Muscle of arm (tissue), 14 donors: ENCODE measurements at places on chromosomes 3 and 15.

DNA sequence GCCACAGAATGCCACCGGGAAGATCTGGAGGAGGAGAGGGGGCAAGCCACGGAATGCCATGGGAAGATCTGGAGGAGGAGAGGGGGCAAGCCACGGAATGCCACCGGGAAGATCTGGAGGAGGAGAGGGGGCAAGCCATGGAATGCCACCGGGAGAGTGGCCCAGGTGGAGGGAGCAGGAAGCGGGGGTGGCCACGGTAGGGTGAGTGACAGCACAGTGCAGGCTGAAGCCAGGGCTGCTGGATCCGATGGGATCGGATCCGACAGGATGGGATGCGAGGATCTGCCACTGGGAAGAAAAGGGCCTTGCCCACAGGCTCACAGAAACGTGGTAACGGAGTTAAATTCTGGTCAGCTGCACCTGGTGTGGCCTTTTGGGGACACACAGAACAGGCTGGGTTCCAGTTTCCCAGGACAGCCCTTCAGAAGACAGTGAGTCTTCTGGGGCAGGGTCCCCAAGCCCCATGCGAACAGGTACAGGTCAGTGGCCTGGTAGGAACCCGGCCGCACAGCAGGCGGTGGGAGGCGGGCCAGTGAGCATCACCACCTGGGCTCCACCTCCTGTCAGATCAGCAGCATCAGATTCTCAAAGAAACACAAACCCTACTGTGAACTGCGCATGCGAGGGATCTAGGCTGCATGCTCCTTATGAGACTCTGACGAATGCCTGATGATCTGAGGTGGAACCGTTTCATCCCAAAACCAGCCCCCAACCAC is 58.8 kb downstream of the XXYLT1 start:
- no peak for DNase-seq

DNA sequence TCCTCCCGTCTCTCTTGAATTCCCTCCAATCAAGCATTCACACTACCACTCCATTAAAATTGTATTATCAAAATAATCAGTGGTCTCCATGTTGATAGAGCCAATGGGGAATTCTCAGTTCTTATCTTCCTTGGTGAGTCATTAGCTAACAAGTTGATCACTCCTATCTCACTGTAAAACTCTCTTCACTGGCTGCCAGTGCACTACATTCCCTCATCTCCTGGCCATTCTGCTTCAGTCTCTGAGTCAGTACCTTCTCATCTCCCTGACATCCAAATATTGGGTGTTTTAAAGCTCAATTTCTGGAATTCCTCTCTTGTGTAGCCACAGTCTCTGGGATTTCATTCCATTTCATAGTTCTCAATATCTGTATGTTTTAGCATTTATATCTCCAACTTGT is 175.2 kb downstream of the ALDH1A2 start:
- no peak for DNase-seq

- DNase-seq: no peak
These were observed 21.6 kb downstream of the NCBP2 start for GRCh38 chr3:196920733-196921132.

- no peak for DNase-seq
These were observed 403.3 kb upstream of the SGO1 start for GRCh38 chr3:20589275-20589674.

DNA sequence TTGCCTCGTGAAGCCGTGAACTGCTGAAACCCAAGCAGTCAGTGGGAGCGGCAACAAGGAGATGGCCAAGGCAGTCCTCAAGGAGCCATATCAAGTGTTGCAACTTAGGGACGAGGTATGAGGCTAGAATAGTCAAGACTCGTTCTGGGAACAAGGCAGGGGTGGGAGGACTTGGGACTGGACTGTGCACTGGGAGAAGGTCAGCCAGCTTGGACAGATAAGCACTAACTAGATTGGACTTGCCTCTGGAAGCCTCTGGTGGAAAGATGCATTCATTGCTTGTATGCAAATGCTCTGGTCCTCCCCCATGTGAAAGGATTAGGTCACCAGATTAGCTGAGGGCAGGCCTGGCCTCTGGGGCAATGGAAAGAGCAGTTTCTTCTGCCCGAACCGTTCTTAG is 123.3 kb upstream of the CTNNB1 start:
- no peak for DNase-seq

- DNase-seq: no peak
These were observed 28.7 kb downstream of the SENP8 start for GRCh38 chr15:72146934-72147333.

- DNase-seq: no peak
These were observed 32.4 kb upstream of the PRTG start for GRCh38 chr15:55775316-55775715.

DNA sequence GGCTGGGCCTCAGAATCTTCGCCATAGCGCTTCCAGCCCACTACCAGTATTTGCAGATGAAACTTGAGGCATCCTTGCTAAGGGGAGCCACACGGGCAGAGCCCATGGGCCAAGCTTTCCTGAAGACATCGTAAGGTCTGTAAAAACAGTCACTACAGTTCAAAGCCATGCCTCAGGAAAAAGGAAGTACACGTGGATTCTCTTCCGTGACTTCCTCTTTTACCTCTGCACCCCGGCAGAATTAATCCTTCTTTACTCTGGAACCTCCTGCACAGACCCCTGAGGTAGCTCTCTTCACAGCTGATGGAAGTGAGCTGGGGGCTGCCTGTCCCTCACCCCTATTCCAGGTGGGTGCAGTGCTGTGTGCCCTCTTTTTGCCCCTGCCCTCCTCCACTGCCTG is 129.2 kb downstream of the CHDH start:
- DNase-seq: no peak

DNA sequence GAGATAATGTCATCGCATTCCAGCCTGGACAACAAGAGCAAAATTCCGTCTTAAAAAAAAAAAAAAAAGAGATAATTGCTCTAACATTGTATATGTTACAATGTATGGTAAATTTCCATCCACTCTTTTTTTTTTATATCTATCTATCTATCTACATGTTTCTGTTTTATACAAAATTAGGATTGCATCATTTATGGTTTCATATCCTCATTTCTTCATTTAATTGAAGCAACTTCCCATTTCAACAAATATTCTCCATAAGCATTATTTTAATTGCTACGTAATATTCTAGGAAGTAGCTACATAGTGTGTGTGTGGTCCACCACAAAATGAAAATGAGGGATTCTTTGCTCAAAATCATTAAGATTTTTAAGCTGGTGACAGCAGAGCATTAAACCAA is 18.4 kb downstream of the RBP1 start:
- no peak for DNase-seq

- no peak for DNase-seq
These were observed 218.9 kb upstream of the RORA start for GRCh38 chr15:61447981-61448380.

GRCh38 chr15:96702589-96702988 is 372.1 kb downstream of the NR2F2 start:
- no peak for DNase-seq

GRCh38 chr3:89586676-89587075 is 479.3 kb downstream of the EPHA3 start:
- no peak for DNase-seq

- DNase-seq: no peak
These were observed 57.7 kb downstream of the SUMF1 start for GRCh38 chr3:4409415-4409814.

GRCh38 chr3:38047896-38048295 is 8.9 kb downstream of the DLEC1 start:
- no peak for DNase-seq

GRCh38 chr15:80489030-80489594 is 84.9 kb downstream of the ARNT2 start:
- no peak for DNase-seq

GRCh38 chr3:134693804-134694203 is 43.0 kb upstream of the KY start:
- DNase-seq: no peak

GRCh38 chr3:34419801-34420200 is 621.4 kb downstream of the PDCD6IP start:
- DNase-seq: peak; percentile 2

DNA sequence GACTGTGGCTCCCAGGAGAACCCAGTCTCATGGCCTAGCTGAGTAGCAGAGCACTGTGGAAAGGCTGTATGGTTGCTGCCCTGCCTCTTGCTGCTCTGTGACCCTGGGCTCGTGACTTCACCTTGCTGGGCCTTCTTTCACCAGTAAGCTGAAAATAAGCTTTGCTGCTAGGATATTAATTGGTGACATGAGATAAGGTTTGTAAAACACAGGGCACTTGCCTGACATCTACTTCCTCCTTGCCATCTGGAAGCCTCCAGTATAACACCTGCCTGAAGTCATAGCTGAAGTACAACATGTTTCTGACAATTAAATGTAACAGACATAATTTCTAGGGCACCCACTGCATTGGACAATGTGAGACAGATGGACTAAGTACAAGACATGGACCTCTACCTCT is 53.6 kb downstream of the CLEC3B start:
- DNase-seq: no peak

DNA sequence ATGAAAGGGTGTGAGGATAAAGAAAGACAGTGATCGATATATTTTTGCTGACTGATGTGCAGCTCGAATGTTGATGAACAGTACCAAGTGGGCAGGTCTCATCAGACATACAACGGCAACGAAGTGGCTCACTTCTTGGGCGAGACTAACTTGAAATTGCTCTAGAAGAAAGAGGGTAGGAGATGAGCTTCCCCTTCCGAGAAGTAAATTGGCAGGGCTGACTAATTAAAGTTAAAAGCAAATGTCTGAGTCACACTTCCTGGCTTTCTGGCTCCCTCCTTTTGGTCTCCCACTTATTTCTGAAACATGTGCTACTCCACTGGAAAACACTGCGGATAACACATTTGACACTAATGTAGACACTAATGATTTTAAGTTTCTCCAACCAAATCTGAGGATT is 228.3 kb downstream of the ABHD5 start:
- DNase-seq: no peak

DNA sequence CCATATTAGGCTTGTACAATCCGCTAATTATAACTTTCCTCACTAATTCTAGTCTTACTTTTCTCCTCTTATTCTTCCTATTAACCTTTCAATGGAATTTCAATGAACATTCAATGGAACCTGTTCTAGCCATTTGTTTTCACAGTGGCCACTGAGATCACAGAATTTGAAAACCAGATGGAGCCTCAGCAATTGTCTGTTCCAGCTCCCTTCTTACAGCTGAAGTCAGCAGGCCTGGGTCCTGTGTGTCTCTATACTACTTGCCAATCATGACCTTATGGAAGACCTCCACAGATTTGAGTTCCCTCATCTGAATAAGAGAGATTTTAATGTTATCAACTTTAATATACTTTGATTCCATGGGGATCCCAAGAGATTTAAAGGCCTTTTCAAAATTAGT is 36.6 kb downstream of the TJP1 start:
- DNase-seq: peak; percentile 17

DNA sequence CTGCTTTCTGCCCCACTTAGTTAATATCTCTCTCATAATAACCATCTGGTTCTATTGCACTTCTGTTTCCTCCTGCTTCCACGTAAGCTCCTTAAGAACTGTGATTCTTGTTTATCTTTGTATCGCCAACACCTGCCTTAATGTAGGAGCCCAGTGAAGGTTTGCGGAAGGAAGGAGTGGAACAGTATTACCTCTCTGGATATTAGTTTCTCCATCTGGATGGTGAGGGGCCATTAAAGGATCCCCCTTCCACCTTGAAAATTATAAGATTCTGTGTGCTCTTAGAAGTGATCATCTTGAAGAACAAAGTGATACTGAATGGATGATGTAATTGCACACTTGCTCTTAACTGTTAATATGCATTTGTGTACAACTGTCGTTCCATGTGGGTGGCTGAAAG is 2.2 kb downstream of the CHRNA5 start:
- no peak for DNase-seq

- DNase-seq: no peak
These were observed 82.9 kb downstream of the NR1D2 start for GRCh38 chr3:24027946-24028345.

DNA sequence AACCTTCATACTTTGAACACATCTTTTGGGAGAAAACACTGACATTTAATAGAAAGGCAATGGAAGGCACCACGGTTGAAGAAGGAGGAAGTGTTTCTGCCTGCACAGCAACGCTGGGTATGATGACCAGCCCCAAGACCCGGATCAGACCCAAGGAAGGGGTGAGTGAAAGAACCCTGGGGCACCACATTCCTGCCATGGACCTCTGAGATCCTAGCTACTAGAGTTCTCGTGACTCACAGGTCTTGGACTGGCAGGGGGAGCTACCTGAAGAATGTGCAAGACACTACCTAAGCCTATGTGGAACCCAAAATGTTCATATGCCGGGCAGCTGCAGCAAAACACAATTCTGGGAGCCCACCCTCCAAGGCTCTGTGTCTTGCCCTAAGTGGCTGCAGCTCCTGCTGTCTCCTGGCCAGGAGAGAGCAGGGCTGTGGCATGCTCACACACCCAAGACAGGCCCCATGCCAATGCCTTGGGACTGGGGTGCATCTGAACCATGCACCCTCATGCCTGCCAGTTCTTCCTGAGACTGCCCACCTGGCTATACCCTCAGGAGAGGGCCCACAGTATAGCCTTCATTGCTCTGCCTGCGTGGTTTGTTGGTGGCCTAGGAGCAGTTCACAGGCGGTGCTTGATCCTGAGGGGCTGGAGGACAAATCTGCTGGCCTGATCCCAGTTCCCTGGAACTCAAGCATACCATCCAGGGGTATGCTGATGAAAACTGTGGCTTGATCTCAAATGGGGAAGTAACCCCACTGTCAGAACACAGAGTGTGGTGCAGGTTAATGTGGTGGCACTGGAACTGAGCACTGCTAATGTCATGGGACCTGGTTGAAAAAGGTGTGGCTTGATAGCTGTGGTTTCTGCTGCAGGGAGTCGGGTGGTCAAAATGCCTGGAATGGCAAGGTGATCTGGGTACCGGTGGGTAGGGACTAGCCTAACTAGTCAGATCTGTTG is 353.3 kb upstream of the ARHGEF26 start:
- no peak for DNase-seq

DNA sequence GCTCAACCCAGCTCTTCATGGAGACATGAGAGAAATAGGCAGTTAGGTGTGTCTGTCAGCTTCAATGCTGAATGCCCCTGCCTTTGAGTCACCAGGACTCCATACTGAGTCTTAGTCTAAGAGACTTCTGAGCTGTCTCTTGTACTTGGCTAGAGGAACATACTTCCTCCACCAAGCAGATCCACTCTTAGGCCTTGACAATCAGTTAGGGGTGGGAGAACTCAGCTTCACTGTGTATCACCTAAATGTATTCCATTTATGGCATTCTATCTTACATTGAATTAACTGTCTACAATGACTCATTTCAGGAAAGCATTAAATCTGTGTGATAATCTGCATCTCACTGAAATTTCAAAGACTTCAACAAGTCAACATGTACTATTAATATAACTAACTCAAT is 66.0 kb downstream of the STAC start:
- DNase-seq: no peak

DNA sequence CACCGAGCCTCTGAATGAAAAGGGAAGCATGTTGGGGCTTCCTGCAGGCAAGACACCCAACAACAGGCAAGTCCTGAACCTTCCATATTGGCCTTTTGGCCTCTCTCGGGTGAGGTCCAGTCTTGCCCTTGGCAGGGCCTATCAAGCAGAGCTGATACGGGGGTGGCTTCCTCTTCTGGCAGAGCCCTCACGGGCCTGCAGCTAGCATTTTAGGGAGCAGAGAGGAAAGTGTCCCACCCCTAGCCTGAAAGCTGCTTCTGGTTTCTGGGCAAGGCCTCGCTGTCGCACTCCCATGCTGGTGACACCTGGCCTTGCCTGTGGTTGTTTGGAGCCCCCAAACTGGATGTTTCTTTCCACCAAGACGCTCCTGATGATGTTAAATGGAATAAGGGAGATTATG is 31.8 kb upstream of the CTSH start:
- DNase-seq: no peak

- DNase-seq: no peak
These were observed 38.1 kb upstream of the NECTIN3 start for GRCh38 chr3:111033470-111034050.

GRCh38 chr15:98905963-98906711 is 101.5 kb downstream of the PGPEP1L start:
- DNase-seq: no peak
